ENCODE measurements at places on chromosomes 6 and 20.
A peak's percentile ranks its signal among the peaks of the same experiment; 100 is the strongest.

DNA sequence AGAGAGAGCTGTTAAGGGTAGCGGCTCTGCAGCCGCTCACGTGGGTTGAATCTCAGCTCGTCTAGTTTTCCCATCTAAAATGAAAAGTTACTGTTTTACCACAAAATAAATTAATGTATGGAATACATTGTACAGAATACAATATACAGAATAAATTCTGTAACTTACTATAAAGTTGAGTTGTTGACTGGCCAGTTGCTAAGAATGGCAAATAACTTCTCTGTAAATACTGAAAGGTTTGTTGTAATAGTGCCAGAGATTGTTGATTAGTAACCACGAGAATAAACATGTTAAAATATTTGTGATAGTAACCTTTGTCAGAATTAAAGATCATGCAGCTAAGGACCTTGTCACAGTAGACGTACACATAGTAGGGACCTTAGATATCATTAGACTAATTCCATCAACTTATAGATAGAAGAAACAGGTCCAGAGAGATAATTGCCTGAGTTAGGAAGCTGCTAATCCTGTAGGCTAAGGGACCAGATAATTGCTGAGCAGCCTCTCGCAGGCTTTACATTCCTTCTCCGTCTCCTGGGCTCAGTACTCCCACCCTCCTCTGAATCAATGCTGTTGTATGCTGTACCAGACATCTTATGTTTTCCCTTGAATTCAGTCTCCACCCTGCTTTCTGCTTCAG is 544 bp upstream of the NRM start:
- no peak for DNase-seq

DNA sequence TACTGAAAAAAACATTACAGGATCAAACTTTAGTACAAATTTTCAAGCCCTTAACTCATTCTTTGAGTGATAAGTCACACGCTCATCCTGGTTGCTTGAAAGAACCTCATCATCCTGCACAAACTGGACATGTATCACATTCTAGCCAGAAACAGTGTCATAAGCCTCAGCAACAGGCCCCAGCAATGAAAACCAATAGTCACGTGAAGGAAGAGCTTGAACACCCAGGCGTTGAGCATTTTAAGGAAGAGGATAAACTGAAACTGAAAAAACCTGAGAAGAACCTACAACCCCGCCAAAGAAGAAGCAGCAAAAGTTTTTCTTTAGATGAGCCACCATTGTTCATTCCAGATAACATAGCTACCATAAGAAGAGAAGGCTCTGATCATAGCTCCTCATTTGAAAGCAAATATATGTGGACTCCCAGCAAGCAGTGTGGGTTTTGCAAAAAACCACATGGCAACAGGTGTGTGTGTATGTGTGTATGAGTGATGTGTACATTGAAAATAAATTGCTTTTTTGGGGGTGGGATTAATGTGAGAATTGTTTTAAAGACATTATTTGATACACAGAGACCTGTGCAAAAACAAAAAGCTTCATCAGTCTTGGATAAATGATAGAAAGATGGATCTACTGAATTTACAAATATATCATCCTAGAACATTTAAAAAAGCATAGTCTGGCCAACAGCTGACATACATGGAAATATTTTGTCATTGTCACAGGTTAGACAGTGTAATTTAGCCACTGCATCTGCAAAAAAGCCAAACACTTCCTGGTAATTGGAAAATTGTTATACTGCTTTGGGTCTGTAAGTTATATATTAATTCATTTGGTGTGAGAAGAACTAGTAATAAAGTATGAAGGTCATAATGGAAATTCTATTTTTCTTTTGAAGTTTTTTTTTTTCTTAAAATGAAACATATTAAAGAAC is 50.1 kb downstream of the PHF3 start:
- no peak for DNase-seq

GRCh38 chr6:33700391-33701050 is 11.0 kb downstream of the UQCC2 start:
- peak; percentile 75 for DNase-seq

GRCh38 chr6:163863565-163863964 is 449.0 kb downstream of the QKI start:
- DNase-seq: no peak

- no peak for DNase-seq
These were observed 626.8 kb upstream of the ARID1B start for GRCh38 chr6:156150391-156150790.

DNA sequence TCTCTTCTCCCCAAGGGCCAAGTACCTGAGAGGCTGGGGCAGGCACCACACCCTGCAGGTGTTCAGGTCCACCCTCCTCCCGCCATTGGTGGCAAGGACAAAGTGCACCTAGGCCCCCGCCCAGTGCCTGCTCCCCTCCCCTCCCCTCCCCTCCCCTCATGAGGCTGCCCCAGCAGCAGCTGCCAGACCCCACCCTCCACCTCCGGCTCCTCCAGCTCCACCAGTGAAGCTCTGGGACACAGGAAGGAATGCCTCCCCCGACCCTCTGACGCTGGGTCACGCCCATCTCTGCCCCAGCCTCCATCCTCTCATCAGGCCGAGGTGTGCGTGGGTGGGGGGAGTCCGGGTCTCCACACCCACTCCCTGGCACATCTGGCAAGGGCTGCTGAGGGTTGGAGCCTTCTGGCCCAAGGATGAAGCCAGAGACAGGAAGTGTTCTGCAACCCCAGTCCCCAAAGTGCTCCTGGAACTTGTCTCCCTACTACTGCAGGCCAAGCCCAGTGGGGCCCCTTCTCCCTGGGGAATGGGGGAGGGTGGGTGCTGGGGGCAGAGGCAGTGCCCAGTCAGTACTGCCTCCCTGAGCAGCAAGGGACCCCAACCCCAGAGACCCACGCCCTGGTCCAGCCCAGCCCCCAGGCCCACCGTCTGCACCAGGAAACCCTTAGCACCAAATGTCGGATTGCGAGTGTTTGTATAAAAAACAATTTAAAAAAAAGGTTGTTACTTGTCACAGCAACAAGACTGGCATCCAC is 1.6 kb upstream of the UCKL1 start:
- no peak for DNase-seq
